ENCODE measurements at places on chromosomes 7 and 10. TPM values are rescaled to one million over a fixed set of nuclear protein-coding genes. Genes with fewer than 3 reads are reported as not detected.

GRCh38 chr7:140541513-140542227 is 62.4 kb upstream of the MKRN1 start:
- no peaks in the 10 kb centered on the region for H3K27me3 ChIP-seq
- no peaks in the 10 kb centered on the region for H3K36me3 ChIP-seq
- H3K4me1 ChIP-seq, result no peaks in the 10 kb centered on the region
- no peak for DNase-seq

DNA sequence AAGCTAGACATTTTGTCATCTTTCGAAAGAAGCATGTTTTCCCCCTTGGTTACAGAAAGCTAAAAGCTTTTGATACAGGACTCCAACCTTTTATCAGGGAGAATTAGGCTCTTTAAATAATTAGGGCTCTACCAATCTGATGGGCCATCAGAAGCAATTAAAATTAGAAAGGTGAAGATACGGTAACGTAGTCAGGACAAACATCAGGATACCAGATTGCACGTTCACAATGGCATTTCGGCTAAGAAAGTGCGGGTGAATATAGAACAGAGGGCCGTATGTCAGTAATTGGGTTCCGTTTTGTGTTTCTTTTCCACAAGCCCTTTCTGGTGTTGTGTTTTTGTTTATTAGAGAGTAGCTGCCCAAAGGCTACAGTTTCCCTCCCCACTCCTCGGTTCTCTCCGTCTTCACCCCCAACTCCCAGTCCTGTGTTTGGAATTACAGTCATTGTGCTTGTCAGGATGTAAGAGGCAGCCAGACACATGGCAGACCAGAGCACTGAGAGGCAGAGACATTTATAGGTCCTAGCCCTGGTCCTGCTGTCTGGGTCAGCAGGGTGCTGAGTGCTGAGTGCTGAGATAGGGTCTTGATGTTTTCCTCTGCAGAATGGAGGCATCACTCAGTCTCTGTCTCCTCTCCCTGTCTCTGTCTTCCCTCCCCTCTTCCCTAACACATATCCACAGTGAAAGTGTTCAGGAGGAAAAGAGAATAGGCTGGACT is 5.5 kb downstream of the PFKP start:
- H3K27me3 ChIP-seq, result no peaks in the 10 kb centered on the region
- H3K4me1 ChIP-seq, result no peaks in the 10 kb centered on the region
- no peak for DNase-seq
- H3K27ac ChIP-seq, result no peak overlapping the region
- no peak overlapping the region for H3K4me3 ChIP-seq

DNA sequence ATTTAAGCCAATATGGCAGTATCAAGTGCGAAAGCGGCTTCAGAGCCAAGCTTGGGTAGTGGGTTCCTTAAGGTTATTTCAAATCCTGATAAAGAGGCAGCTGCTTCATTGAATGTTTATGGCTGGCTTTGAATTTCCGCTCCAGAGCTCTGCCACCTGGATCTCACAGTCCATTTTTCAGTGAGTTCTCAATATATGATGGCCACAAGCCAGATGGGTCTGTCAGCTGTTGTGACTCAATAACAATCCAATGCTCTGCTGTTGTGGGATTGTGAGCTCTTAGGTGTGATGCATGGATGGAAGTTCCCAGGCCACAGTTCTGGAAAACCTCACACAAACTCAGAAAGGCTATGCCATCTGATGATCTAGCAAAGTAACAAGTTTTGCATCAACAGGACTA is 743.8 kb upstream of the LRRN3 start:
- H3K27me3 ChIP-seq, result no peaks in the 10 kb centered on the region
- no peak overlapping the region for H3K4me3 ChIP-seq
- no peaks in the 10 kb centered on the region for H3K36me3 ChIP-seq
- no peak overlapping the region for H3K27ac ChIP-seq
- no peak for DNase-seq
- H3K4me1 ChIP-seq, result no peaks in the 10 kb centered on the region

DNA sequence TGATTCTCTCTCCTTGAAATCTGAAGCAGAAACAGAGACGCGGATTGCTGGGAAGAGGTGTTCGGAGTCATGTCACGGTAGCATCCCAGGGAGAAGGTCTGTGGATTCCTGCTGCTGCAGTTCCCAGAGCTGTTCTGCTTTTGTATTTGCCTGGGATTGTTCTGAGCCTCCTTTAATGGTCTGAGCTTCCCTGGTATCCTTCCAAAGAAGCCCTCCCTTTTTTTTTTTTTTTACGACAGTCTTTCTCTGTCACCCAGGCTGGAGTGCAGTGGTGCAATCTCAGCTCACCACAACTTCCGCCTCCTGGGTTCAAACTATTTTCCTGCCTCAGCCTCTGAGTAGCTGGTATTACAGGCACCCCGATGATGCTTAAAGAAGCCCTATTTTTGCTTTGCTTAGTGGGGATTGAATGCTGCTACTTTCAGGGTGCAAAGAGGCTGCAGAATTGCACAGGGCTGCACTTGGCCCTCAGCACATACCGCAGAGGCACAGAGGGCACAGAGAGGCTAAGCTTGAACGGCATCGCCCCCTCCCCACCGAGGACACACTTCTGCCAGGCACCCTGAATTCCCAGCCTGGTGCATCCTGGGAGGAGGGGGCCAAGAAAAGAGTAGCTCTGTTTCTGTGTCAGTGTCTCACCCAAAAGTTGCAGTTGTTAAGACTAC is 208.6 kb upstream of the GALNT17 start:
- no peaks in the 10 kb centered on the region for H3K4me1 ChIP-seq
- no peak overlapping the region for H3K27ac ChIP-seq
- no peaks in the 10 kb centered on the region for H3K27me3 ChIP-seq
- H3K4me3 ChIP-seq, result no peak overlapping the region
- no peaks in the 10 kb centered on the region for H3K36me3 ChIP-seq

GRCh38 chr7:50953820-50954219 is 171.1 kb upstream of the GRB10 start:
- H3K27ac ChIP-seq, result peak overlapping the region; percentile 50
- H3K36me3 ChIP-seq, result no peaks in the 10 kb centered on the region
- DNase-seq, result no peak
- H3K4me1 ChIP-seq, result no peaks in the 10 kb centered on the region

- no peaks in the 10 kb centered on the region for H3K36me3 ChIP-seq
- H3K27ac ChIP-seq, result no peak overlapping the region
- H3K4me3 ChIP-seq, result no peak overlapping the region
These were observed 88.5 kb downstream of the IPMK start for GRCh38 chr10:58179238-58179637.

DNA sequence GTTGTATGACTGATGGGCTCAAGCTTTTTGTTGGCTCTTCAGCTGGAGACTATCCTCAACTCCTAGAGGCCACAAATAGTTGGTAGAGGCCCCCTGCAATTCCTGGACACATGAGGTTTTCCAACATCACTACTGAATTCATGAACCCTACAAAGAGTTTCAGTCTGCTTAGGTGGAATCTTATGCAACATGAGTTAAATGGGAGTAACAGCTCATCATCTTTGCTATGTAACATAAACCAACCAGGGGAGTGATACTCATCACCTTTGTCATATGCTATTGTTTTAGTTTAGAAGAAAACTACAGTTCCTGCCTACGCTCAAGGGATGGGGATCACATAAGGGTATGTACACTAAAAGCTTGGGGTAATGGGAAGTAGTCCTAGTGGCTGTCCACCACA is 729.4 kb downstream of the SORCS1 start:
- H3K36me3 ChIP-seq, result no peaks in the 10 kb centered on the region
- H3K27me3 ChIP-seq, result no peaks in the 10 kb centered on the region
- H3K4me3 ChIP-seq, result no peak overlapping the region

GRCh38 chr7:108442039-108442568 is 14.1 kb downstream of the NRCAM start:
- DNase-seq, result no peak
- H3K4me1 ChIP-seq, result no peaks in the 10 kb centered on the region
- no peaks in the 10 kb centered on the region for H3K27me3 ChIP-seq

DNA sequence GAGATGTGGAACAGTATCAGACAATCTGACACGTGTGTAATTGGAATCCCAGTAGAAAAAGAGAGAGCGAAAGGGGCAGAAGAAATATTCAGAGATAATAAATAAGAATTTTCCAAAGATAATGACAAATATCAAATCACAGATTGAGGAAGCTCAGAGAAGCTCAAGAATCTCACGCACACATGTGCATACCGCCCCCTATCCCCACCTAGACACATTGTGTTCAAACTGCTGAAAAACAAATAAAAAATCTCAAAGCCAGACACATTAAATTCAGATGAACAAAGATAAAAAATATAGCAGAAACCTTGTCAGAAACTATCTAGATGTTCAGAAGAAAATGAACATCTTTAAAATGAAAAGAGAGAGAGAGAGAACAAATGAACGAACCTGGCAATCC is 17.2 kb downstream of the SFR1 start:
- no peak for DNase-seq
- H3K4me3 ChIP-seq, result no peak overlapping the region
- no peak overlapping the region for H3K27ac ChIP-seq
- no peaks in the 10 kb centered on the region for H3K4me1 ChIP-seq
- H3K27me3 ChIP-seq, result no peaks in the 10 kb centered on the region

GRCh38 chr10:14757394-14757793 is 17.3 kb downstream of the FAM107B start:
- DNase-seq, result no peak
- H3K4me1 ChIP-seq, result no peaks in the 10 kb centered on the region
- H3K4me3 ChIP-seq, result no peak overlapping the region
- H3K27me3 ChIP-seq, result no peaks in the 10 kb centered on the region

- H3K4me3 ChIP-seq, result no peak overlapping the region
- H3K4me1 ChIP-seq, result peaks cover 5% of the 10 kb centered on the region
- no peaks in the 10 kb centered on the region for H3K27me3 ChIP-seq
- H3K36me3 ChIP-seq, result peaks cover 4% of the 10 kb centered on the region
- no peak overlapping the region for H3K27ac ChIP-seq
- DNase-seq, result no peak
These were observed 5.9 kb downstream of the BORCS7 start for GRCh38 chr10:102859911-102860310.

DNA sequence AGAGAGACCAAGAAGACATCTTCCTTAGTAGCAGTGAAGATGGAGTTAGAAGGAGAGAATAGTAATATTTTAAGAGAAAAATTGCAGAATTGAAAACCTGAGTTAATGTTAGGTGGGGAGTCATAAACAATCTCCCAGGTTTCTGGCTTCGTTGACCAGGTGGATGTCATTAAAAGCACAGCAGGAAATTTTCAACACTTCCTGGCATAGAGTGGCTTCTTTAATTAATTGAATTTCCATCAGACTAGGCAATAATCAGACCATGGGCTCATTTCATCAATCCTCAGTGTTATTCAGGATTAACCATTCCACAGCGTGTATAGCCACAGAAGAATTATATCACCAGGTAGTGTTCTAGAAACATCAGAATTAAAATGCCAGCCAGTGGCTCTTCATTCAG is 268.2 kb downstream of the CCDC3 start:
- DNase-seq, result no peak
- H3K4me1 ChIP-seq, result no peaks in the 10 kb centered on the region

- H3K36me3 ChIP-seq, result no peaks in the 10 kb centered on the region
- no peak overlapping the region for H3K4me3 ChIP-seq
- DNase-seq, result no peak
- no peak overlapping the region for H3K27ac ChIP-seq
These were observed 326.3 kb downstream of the DNAJB6 start for GRCh38 chr7:157662981-157663716.

GRCh38 chr10:95610727-95611126 is 45.8 kb downstream of the ALDH18A1 start:
- H3K27ac ChIP-seq, result no peak overlapping the region
- H3K36me3 ChIP-seq, result peaks cover 15% of the 10 kb centered on the region
- no peaks in the 10 kb centered on the region for H3K27me3 ChIP-seq
- H3K4me3 ChIP-seq, result no peak overlapping the region

- H3K27ac ChIP-seq, result no peak overlapping the region
- H3K27me3 ChIP-seq, result no peaks in the 10 kb centered on the region
- H3K4me1 ChIP-seq, result no peaks in the 10 kb centered on the region
- DNase-seq, result no peak
- H3K4me3 ChIP-seq, result no peak overlapping the region
These were observed 429.0 kb upstream of the MTPN start for GRCh38 chr7:136405931-136406777.

GRCh38 chr7:7201578-7202374 is 19.4 kb downstream of the C1GALT1 start:
- peak; percentile 26 for DNase-seq
- no peaks in the 10 kb centered on the region for H3K36me3 ChIP-seq
- no peaks in the 10 kb centered on the region for H3K4me1 ChIP-seq
- H3K4me3 ChIP-seq, result no peak overlapping the region

DNA sequence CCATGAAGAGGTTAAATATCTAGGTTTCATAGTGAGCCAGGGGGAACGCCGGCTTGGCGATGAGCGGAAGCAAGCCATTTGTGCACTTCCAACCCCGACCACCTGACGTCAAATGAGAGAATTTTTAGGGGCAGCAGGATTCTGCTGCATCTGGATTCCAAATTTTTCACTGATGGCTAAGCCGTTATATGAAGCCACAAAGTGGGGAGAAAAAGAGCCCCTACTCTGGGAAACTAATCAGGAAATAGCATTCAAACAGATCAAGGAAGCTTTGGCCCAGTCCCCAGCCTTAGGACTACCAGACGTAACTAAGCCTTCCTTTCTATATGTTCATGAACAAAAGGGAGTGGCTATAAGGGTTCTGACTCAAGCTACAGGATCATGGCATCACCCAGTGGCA is 12.9 kb upstream of the ADCK2 start:
- no peaks in the 10 kb centered on the region for H3K27me3 ChIP-seq
- no peaks in the 10 kb centered on the region for H3K4me1 ChIP-seq
- DNase-seq, result no peak
- H3K27ac ChIP-seq, result no peak overlapping the region
- no peak overlapping the region for H3K4me3 ChIP-seq
- no peaks in the 10 kb centered on the region for H3K36me3 ChIP-seq

GRCh38 chr7:27576360-27576944 is 86.2 kb downstream of the HIBADH start:
- H3K27ac ChIP-seq, result no peak overlapping the region
- H3K4me3 ChIP-seq, result no peak overlapping the region
- no peaks in the 10 kb centered on the region for H3K4me1 ChIP-seq

GRCh38 chr7:50633414-50633710 is 68.2 kb upstream of the DDC start:
- no peaks in the 10 kb centered on the region for H3K4me1 ChIP-seq
- DNase-seq, result no peak
- no peaks in the 10 kb centered on the region for H3K36me3 ChIP-seq
- H3K27me3 ChIP-seq, result no peaks in the 10 kb centered on the region
- no peak overlapping the region for H3K27ac ChIP-seq

GRCh38 chr7:2825559-2826227 is 18.4 kb downstream of the GNA12 start:
- H3K4me3 ChIP-seq, result no peak overlapping the region
- H3K36me3 ChIP-seq, result no peaks in the 10 kb centered on the region
- peaks cover 3% of the 10 kb centered on the region for H3K4me1 ChIP-seq
- peak overlapping the region; percentile 60 for H3K27ac ChIP-seq
- no peak for DNase-seq

DNA sequence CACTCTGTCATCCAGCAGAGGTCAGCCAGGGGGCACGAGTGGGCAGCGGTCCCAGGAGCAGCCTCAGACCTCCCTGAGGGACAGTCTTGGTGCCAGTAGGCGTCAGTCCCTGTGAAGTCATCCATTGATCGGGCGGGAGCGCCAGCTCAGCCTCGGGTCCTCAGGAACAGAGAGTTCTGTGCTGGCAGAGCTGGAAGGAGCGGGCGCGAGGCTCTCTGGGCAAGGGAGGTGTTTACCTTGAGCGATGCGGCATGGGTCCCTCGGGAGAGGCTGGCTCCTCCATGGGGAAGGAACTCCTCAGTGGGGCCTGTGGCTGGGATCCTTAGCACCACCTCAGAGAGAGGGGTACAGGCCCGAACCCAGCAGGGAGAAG is 101.1 kb upstream of the PPIF start:
- peaks cover 34% of the 10 kb centered on the region for H3K4me1 ChIP-seq
- no peak overlapping the region for H3K4me3 ChIP-seq
- H3K27me3 ChIP-seq, result no peaks in the 10 kb centered on the region
- no peaks in the 10 kb centered on the region for H3K36me3 ChIP-seq

Gene LRRC61
- total RNA-seq, result 23.4 TPM

Gene MAT1A
- total RNA-seq, result not detected
